ENCODE measurements at places on chromosomes 12 and 14.

GRCh38 chr14:68506645-68507419 lies 286.0 kb downstream of the ZFP36L1 start:
- DNase-seq: peak; percentile 34

DNA sequence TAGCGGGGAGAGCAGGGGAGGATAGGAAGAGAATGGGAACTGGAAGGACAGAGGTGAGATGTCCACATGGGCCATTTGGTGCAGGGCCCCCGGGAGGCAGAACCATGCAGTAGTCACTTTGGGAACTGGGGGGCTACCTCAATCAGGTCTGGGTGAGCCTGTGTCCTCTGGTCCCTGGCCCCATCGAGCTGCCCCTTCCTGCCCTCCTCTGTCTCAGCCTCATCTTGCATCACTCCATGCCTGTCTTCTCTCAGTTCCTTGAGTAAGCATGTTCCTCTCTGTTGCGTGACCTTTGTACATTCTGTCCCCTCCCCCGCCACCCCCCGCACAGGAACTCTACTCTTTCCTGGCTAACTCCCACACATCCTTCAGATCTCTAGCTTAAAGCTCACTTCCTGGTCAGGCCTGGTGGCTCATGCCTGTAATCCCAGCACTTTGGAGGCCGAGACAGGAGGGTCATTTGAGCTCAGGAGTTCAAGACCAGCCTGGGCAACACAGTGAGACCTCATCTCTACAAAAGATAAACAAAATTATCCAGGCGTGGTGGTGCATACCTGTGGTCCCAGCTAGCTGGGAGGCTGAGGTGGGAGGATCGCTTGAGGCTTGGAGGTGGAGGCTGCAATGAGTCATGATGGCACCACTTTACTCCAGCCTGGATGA lies 23.2 kb downstream of the FOS start:
- no peak for DNase-seq

GRCh38 chr12:125228519-125229260 lies 163.5 kb downstream of the AACS start:
- no peak for DNase-seq

DNA sequence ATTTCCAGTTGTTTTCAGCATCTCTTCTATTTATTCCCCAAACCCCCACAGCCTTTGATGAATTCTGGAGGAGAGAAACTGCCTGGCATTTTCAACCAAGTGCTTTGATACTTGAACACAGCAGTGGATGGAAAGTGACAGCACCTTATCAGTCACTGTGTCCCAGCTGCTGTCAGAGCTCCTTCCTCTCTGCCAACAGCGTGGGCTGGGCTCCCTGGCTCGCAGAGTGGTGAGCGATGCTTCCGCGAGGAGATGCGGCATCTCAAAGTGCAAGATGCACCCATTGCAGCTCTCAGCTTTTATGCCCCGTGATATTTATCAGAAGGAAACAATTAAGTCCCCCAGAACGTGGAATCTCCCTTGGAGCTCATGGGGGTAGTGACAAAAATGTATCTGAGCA lies 72.6 kb upstream of the TCL1A start:
- no peak for DNase-seq

DNA sequence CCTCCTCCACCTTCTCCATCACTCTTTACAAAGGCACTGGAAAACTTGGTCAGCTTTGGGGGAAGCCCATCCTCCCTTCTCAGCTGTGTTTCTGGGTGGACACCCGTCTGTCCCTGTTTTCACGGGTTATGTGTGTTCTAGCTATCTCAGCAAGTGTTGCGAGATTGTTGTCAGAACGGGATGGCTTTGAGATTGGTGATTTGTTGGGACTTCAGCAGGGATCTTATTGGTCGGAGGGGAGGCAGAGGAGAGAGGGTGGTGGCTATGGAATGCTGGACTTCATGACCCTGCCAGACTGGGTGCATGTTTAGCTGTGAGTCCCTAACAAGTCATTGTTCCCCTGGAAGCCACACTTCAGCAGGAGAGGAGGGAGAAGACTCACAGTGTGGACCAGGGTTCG lies 2.1 kb downstream of the USP5 start:
- DNase-seq: no peak

DNA sequence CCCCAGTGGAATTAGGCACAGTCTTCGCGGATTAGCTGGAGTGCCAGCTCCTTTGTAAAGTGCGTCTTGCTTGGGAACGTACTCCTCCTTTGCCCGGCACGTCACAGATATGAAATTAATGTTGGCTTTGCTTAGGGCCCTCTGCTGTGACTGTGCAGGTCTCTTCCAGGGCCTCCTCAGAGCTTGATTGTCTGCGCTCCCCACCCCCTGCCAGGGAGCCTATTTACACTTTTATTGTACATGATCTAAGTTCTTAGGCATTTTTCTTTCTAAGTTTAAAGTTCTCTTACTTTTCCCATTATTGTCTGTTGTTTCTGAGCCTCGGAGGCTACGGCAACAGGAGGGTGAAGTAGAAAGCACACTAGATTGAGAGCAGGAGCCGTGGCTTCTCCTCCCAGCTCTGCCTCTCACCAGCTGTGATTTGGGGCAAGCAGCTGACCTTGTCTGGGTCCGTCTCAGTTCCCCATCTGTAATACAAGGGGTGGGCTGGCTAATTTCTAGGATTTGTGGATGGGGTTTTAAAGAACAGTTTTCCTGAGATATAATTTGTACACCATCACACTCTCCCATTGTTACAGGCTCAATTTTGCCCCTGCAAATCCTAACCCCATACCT lies 81.8 kb downstream of the TSPAN9 start:
- DNase-seq: no peak

- DNase-seq: no peak
Measured at GRCh38 chr14:65287264-65288131, 125.0 kb upstream of the FUT8 start.

DNA sequence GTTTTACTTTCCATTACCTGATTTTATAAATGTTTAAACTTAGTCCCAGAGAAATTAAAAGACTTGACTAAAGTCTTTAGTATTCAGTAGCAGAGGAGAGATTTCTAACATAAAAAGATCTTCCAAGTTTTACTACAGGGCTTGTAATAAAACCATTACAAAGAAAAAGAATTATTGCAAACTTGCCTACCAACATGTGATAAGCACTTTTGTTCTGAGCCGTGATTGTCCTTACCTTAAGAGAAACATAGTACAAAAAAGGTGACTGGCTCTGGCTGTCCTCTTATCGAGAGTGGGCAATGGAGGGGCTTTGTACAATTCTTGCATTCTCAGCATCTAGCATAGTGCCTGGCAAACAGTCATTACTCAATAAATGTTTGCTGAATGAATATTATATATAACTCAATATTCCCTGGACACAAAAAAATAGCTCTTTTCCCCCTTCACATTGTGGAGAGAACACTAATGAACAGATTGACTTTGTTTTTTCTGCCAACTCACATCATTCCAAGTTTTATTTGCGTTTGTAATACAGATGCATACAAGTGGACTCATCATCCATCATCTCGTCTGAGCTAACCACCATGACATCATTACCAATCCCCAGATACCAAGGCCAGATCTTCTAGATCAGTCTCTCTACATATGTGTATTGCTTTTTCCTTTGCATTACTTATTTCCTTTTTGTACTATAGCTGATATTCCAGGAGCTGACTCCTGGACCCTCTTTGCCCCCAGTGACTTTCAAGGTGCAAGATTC lies 192.8 kb upstream of the EEA1 start:
- DNase-seq: no peak

GRCh38 chr14:69332782-69333395 lies 65.2 kb downstream of the ERH start:
- DNase-seq: no peak

- peak; percentile 90 for DNase-seq
Measured at GRCh38 chr12:57175428-57176138, 28.2 kb upstream of the LRP1-AS start.

All from DMS153 (cell line).